ENCODE measurements at places on chromosomes 2 and 18.

- DNase-seq, result no peak
These were observed 1271.7 kb downstream of the CNTNAP5 start for GRCh38 chr2:125296742-125297141.

- DNase-seq, result no peak
These were observed 179.6 kb upstream of the SLC39A10 start for GRCh38 chr2:195477248-195477995.

- DNase-seq, result no peak
These were observed 5.4 kb upstream of the CWC22 start for GRCh38 chr2:180012523-180012922.

GRCh38 chr18:70442933-70443332 is 154.1 kb downstream of the SOCS6 start:
- DNase-seq, result no peak

- DNase-seq, result no peak
These were observed 128.7 kb downstream of the CTIF start for GRCh38 chr18:48667276-48668254.

DNA sequence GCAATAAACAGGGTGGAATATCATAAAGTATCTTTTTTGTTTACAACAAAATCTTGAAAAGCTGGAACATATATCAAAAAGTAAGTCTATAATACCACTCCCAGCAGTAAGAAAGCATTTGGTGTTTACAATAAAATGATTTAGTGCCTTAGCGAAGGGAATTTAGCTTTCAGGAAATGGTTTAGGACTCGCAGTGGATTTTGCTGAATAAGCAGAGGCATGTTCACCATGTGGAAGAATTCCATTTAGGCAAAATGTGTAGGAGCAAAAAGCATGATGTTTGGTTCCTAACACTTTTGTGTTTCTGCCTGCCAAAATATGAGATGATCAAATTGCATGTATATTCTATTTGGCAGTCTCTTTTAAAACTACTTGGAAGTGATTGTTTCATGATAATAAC is 163.6 kb downstream of the AGPS start:
- DNase-seq, result no peak

DNA sequence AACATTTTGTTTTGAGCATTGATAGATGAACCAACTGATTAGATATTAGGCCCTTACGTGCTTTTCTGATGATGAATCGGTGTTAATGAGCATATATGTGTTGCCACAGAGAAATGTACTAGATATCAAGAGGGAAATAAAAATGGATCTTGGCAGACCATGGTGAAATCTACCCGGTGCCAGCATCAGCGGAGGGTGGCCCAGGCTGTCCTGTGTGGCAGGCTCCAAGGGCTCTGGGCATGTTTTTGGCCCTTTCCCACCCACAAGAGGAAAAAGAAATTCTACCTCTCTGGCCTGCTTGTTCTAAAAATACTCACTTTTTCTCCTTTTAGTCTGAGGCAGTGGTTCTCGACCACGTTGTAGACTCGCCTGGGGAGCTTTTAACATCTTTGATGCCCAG is 154.2 kb downstream of the CTIF start:
- DNase-seq, result no peak

DNA sequence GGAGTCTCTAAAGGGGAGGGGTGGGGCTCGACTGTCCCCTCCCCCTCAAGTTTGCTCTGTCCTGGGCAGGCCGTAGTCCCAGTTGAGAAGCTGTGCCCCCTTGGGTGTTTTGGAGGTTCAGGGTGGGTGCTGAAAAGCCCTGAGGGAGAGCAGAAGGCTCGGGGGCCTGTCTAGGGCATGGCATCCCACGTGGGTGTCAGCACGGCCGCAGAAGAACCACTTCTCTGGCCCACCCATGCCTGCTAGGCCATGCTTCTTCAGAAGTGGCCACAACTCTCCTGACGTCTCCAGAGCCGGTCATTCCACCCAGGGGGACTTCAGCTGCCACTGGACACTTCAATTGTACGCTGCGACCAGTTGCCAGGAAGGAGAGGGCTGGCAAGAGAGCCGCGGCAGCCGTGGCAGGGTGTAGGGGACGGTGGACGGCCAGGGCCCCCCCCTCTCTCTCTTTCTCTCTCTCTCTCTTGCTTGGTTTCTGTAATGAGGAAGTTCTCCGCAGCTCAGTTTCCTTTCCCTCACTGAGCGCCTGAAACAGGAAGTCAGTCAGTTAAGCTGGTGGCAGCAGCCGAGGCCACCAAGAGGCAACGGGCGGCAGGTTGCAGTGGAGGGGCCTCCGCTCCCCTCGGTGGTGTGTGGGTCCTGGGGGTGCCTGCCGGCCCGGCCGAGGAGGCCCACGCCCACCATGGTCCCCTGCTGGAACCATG is at the start of gene INPP5D:
TSS of gene INPP5D (plus strand) at position 546 of the 704 bp plus-strand sequence. CDS start at position 683, 137 bp downstream.
- DNase-seq, result peak; percentile 79

DNA sequence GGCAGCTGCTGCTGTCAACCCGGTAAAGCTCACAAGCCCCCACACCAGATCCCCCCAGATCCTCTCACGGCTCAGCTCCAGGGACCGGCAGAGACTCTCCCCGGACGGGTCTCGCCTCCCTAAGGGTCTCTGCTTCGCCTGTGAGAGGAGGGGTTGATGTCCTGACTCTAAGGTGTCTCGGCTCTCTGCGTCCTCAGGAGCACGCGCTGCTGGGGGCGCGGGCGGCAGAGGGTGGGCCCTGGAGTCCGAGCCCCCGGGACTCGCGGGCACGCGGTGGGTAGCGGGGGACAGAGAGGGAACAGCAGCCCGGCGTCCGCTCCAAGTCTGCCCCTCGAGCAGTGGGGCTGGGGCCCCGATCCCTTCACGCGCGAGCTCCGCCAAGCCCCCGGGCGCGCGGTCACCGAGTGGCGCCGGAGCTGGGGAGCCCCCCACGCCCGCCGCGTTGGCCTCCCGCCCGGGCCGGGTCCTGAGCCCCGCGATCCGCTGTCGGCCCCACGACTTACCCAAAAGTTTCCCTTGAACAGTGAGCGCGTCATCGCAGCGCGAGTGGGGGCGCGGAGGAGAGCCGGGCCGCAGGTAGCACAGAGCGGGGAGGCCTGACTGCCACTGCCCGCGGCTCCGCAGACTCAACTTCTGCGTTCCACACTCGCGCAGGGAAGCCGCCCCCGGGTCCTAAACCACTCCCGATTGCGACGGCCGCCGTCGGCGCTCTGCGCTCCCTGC is at the start of gene PSTPIP2:
TSS of gene PSTPIP2 (minus strand) at position 608 of the 723 bp plus-strand sequence. CDS start at position 536, 72 bp downstream.
- peak; percentile 55 for DNase-seq

DNA sequence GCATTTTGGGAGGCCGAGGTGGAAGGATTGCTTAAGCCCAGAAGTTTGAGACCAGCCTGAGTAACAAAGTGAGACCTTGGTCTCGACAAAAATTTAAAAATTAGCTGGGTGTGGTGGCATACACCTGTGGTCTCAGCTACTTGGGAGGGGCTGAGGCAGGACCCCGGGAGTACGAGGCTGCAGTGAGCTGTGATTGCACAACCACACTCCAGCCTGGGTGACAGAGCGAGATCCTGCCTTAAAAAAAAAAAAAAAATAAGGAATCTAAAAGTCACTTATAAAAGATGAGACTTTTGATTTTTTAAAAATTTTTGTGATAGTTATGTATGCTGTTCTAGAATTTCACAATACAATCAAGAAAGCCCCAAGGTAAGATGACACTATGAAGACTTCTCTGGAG is 33.1 kb downstream of the ID2 start:
- no peak for DNase-seq

GRCh38 chr2:238009563-238009962 is 42.7 kb downstream of the UBE2F start:
- DNase-seq, result no peak

DNA sequence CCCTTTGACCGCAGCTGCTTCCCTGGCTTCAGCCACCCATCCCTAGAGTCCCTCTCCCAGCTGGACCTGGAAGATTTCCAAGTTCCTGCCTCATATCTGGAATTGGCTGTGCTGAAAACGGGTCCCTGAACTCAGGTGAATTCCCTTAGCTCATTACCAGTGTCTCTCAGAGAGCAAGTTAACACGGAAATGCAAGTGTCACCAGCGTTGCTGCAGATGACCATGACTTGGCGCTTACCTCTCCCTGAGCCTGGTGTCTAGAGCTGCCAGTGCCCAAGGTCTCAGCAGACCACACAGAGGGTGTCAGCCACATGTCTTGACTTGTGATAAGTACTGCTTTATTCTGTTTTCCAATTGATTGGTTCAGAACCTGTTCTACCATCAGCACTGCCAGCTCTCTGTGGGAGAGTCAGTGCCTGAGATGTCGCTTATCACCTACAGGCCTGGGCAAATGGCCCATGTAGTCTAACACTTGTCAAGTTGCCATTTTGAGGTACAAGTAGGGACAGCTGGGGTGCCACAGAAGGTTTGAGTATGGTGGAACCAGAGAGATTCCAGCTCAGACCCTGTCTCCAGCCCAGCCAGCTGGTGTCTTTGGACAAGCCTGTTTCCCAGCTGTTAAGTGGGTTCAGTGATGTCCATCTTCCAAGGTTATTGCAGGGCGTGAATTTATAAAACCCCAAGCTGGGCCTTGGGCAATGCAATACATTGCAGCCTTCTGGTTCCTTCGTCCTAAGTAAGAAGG is 48.7 kb downstream of the LYPD1 start:
- DNase-seq, result no peak

GRCh38 chr2:193843675-193844074 is 1648.9 kb upstream of the TMEFF2 start:
- DNase-seq, result no peak

- no peak for DNase-seq
These were observed 104.2 kb upstream of the MYCN start for GRCh38 chr2:15835991-15836688.

- DNase-seq, result no peak
These were observed 2.0 kb downstream of the SDC1 start for GRCh38 chr2:20222769-20223406.

DNA sequence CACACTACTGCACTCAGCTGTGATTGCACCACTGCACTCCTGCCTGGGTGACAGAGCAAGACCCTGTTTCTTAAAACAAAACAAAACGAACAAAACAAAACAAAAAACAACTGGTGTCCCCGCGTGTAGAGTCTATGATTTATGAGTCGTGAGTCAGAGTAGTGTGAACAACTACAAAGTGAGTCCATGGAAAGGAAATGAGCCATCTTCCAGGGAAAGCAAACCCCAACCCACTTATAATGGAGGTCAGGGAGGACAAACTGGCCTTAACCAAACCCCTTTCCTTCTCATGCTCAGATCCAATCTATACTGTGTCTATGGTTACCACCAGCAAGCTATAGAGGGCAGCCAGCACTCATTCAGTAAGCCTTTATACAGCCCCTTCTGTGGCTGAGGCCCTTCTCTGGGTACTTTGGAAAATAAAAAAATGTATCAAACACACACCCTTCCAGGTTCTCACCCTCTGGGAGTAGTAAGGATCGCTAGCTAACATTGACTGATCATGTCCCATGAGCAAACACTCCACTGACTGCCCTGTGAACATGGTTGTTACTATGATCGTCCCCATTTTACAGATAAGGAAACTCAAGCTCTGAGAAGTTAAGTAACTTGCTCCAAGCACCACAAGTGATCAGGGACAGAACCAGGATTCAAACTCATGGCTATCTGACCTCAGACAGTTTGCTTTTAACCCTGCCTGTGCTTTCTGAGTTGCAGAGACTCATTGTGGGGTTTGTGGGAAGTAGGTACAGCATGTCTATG is 24.7 kb upstream of the COLEC12 start:
- DNase-seq, result no peak

DNA sequence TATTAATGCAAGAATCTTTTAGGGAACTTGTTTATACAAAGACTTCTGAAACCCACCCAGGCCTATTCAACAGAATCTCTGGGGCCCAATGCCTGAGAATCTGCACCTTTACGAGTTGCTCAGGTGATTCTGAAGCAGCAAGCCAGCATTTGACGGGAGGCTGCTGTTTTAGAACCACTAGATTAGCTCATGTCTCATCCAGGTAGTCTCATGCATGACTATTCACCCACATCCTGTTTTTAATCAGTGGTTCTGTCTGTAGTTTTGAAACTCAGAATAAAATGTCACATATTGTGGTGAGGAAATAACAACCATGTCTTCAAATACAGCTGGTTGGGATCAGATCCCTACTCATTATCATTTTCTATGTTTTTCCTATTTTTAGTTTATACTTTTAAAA is 39.5 kb downstream of the CYTIP start:
- peak; percentile 88 for DNase-seq

- no peak for DNase-seq
These were observed 298.6 kb upstream of the FAM98A start for GRCh38 chr2:33897741-33898140.

DNA sequence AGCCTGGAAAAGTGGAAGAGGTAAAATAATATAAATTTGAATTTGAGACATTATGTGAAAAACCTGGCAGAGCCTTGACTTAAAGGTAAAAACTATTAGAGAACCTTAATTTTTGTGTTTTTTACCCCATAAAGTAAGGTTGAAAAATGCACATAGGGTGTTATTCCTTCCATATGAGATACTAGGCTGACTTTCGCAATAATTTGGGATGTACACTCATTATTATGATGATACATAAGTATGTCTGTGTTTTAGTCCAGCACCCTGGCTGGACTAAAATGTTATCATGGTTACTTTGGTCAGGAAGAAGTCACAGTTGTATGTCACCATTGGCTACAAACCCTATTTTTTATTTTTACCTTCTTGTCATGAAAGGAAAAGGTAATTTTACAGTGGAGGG is 19.8 kb downstream of the NEMP2 start:
- DNase-seq, result no peak

- no peak for DNase-seq
These were observed 259.6 kb downstream of the CLIP4 start for GRCh38 chr2:29374823-29375222.

DNA sequence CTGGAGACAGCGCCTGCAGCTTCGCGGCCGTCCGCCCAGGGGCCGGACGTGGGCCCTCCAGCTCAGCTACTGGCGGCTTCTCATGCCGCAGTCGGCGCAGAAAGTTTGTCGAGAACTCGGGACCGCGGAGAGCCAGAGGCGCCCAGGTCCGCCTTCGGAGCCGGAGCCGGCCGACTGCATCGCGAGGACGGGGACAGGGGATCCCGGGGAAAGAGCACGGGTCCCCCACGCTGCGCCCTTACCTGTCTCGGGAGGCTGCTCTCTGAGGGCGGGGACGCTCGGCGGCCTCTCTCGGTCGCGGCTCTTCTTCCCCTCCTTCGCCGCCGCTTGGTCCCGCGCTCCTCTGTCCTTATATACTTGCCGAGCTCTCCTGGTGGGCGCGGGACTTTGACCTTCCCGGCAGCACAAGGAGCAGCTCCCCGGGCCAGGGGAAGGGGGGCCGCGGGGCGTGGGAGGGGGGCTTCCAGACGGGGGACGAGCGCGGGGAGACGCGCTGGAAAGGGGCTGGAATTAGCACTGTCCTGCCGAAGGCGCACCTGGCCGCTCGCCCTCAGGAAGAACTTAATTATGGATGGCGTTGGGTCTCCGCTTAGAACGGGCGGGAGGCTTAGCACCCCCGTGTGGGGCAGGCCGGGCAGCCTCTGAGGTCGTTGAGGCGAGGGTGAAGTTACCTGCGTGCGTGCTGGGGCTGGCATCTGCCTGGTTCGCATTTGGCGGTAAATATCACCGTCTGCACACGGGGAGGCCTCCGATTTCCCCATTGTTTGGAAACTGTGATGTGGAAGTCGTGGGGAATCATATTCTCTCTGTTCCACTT is at the start of gene POMC:
TSS of gene POMC (minus strand) at position 325 of the 817 bp plus-strand sequence. CDS start 3,808 bp downstream, outside the sequence.
- peak; percentile 8 for DNase-seq

- DNase-seq, result no peak
These were observed 32.3 kb downstream of the PLB1 start for GRCh38 chr2:28528206-28528605.

All from central memory CD4-positive, alpha-beta T cell (primary cell).